ENCODE measurements at places on chromosomes 12 and 14. TPM values are rescaled to one million over a fixed set of nuclear protein-coding genes. Genes with fewer than 3 reads are reported as not detected.

Gene SYCP3
- not detected for total RNA-seq

Gene TMEM52B
- 0.03 TPM for total RNA-seq

- H3K4me3 ChIP-seq = peak within 1 kb of the TSS; percentile 36
- H3K27me3 ChIP-seq = no peaks in the 10 kb centered on the region
- no peaks in the 10 kb centered on the region for H3K36me3 ChIP-seq
- H3K4me1 ChIP-seq = peaks cover 8% of the 10 kb centered on the region
- DNase-seq = peak; percentile 67
Measured at GRCh38 chr12:14567351-14568162, at the start of gene PLBD1. Gene PLBD1, minus strand, starts transcription at chr12:14567883. Its CDS starts 187 bp downstream, at chr12:14567696.

DNA sequence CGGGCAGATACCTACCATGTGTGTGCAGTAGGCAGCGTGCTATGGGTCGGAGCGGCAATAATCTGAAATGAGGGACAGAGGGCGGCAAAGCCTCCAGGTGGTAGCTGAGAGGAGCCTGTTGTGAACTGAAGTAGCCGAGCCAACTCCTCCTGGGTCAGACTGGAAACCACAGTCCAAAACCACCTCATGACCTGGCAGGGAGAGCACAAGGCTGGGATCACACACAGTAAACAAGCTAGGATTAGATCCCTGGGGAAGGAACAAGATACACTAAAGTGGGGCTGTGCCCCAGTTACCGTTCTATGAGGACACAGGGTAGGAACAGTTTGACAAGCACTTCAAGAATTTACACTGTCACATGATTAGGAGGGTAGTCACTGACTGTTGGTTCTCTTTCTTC is 49.0 kb downstream of the AREL1 start:
- H3K4me1 ChIP-seq = no peaks in the 10 kb centered on the region
- no peak overlapping the region for H3K27ac ChIP-seq
- no peak overlapping the region for H3K4me3 ChIP-seq
- no peaks in the 10 kb centered on the region for H3K36me3 ChIP-seq

Gene LMO3
- 22.5 TPM for total RNA-seq

Gene ACRBP
- 0.20 TPM for total RNA-seq

Gene SLC6A12
- total RNA-seq = 7.9 TPM

GRCh38 chr14:58574623-58575022 is 63.1 kb upstream of the DACT1 start:
- no peak for DNase-seq
- no peaks in the 10 kb centered on the region for H3K36me3 ChIP-seq
- peaks cover 16% of the 10 kb centered on the region for H3K4me1 ChIP-seq
- H3K27me3 ChIP-seq = no peaks in the 10 kb centered on the region
- H3K4me3 ChIP-seq = no peak overlapping the region
- no peak overlapping the region for H3K27ac ChIP-seq

Gene RHOJ
- total RNA-seq = 3.2 TPM

Gene MARK3
- total RNA-seq = 71.7 TPM

DNA sequence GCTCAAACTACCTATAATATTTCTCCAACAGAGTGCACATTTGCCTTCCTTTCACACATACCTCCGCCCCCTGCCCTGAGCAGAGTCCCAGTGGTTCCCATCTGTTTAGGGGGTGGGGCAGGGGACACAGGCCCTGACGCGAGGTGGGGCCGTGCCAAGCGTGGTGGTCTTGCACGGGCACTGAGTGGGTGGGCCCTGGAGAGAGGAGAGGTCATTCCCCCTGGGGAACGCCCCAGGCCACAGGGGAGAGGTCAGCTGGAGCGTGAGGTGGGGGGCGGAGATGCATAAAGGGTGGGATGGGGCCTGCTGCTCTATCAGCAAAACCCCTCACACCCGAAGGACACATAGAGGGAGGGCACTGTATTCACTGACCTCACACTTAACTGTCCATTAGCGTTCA is 441.9 kb downstream of the TMEM121 start:
- H3K27me3 ChIP-seq = no peaks in the 10 kb centered on the region
- H3K36me3 ChIP-seq = no peaks in the 10 kb centered on the region
- no peak overlapping the region for H3K4me3 ChIP-seq
- no peak for DNase-seq
- no peaks in the 10 kb centered on the region for H3K4me1 ChIP-seq

- H3K27me3 ChIP-seq = peaks cover 12% of the 10 kb centered on the region
- H3K27ac ChIP-seq = peak overlapping the region; percentile 13
- H3K36me3 ChIP-seq = no peaks in the 10 kb centered on the region
- no peak for DNase-seq
Measured at GRCh38 chr12:24950231-24950834, 1.4 kb upstream of the BCAT1 start.

DNA sequence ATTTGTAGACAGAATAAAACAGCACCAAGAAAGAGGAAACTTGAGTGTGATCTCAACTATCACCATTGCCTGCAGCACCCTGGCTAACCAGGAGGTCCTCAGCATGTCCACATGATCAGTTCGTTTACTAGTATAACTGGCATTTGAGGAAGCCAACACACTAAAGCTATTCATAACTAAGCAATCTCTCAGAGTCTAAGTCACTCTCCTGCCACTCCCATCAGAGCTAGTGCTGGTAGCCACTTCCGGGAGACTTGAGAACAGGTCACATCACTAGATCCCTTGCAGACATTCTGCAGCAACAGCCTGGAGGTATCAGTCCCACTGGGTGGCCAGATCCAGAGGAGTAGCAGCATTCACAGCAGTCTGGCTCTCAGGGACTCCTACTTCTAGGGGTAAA is 352.9 kb upstream of the OR4E1 start:
- no peak for DNase-seq
- H3K27me3 ChIP-seq = no peaks in the 10 kb centered on the region
- no peak overlapping the region for H3K4me3 ChIP-seq
- H3K36me3 ChIP-seq = no peaks in the 10 kb centered on the region

GRCh38 chr12:117098361-117099217 is 627 bp downstream of the TESC start:
- H3K4me1 ChIP-seq = peaks cover 9% of the 10 kb centered on the region
- no peak overlapping the region for H3K27ac ChIP-seq
- no peaks in the 10 kb centered on the region for H3K36me3 ChIP-seq
- H3K4me3 ChIP-seq = peak overlapping the region; percentile 61
- no peak for DNase-seq

- H3K36me3 ChIP-seq = no peaks in the 10 kb centered on the region
- no peaks in the 10 kb centered on the region for H3K4me1 ChIP-seq
- no peak overlapping the region for H3K4me3 ChIP-seq
- DNase-seq = no peak
- peaks cover 33% of the 10 kb centered on the region for H3K27me3 ChIP-seq
Measured at GRCh38 chr12:49953151-49953550, 2.6 kb downstream of the AQP2 start.
